Hypothalamus (tissue), 51 donors: ENCODE measurements at places on chromosomes 11 and 22.

GRCh38 chr11:119093942-119094815 is 7.5 kb downstream of the DPAGT1 start:
- no peak for DNase-seq

GRCh38 chr11:70073871-70074371 is 4.2 kb upstream of the ANO1 start:
- DNase-seq, result no peak

DNA sequence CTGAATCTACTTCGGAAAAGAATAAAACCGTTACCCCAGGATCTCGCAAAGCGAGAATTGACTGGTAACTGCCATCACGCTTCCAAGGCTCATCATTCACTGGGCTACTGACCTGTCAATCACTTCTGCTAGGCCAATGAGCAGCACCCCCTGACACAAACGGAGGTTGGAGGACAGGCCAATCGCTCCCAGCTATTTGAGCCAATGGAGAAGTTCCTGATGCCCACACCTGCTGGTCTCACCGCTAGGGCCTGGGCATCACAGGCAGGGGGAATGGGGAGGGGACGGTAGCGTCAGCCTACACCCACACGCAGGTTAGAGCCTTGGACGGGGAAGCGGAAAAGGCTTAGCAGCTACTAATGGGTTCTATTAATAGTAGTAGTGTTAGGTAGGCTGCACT is 56.7 kb upstream of the CHST1 start:
- no peak for DNase-seq

- no peak for DNase-seq
These were observed 27.8 kb upstream of the ELFN2 start for GRCh38 chr22:37454857-37455686.

DNA sequence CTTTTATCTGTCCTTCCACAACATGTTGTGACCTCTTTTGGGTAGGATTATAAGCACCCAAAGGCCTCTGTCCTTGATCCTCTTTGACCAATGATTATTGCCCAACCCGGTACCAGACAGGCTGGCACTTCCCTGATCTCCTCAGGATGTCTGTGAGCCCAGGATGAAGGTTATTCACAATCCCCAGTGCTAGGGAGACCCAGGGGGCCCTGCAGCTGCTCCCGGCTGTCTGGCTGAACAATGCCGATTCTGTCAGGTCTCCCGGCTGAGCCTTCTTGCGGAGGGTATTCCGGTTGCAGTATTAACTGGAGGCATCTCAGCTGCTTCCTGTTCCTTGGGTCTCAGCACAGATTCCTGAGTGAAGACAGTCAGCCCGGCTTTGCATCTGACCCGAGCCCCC is 71.2 kb upstream of the CDON start:
- no peak for DNase-seq

DNA sequence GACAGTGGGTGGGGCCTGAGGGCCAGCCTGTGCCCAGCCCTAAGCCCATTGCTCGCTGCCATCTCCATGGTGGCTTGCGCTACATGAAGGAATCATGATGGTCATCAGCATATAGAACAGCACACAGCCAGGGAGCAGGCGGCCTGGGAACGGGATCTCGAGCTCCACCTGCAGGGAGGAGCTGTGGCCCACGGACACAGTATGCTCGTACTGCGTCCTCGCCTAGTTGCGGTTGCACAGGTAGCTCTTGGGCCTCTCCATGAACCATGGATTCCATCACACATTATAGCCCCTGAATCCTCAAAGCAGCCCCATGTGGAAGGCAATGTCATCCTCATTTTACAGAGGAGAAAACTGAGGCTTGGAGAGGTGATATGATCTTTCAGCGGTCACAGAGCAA is 15.1 kb downstream of the SEC14L4 start:
- DNase-seq, result no peak

- no peak for DNase-seq
These were observed 123.9 kb downstream of the MRTFA start for GRCh38 chr22:40512426-40513136.

DNA sequence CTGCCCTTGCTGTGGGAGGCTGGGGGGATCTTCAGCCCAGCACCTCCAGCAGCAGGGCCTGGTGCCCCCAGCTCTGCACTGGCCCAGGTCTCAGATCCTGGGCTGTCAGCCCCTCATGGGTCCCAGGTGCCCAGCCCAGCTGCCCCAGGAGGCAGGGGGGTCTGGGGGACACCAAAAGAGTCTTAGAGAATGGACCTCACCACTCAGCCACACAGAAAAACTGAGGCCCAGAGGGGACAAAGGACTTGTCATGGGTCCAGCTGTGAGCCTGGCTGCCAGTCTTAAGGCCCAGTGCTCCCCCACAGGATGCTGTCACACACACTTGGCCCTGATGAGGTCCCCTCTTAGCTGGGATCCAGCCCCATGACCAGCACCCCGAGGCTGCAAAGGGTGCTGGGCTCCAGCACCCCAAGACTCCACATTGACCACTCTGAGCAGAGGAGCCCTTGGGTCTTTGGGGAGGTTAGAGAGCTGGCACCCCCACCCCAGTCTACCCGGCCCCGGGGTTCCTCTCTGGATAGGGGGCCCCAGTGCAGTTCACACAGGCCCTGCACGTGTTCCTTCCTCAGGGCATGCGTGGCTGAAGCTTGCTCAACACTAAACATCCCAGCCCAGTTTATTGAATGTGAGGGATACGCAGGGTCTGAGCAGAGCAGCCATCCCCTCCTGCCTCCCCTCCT is 54.4 kb downstream of the IGLL5 start:
- DNase-seq, result no peak

- DNase-seq, result no peak
These were observed 539.2 kb downstream of the MIAT start for GRCh38 chr22:27196606-27197005.
